ENCODE measurements at places on chromosomes 16 and 17. TPM values are rescaled to one million over a fixed set of nuclear protein-coding genes. Genes with fewer than 3 reads are reported as not detected.

The CYB5B gene
- total RNA-seq, result 108 TPM

DNA sequence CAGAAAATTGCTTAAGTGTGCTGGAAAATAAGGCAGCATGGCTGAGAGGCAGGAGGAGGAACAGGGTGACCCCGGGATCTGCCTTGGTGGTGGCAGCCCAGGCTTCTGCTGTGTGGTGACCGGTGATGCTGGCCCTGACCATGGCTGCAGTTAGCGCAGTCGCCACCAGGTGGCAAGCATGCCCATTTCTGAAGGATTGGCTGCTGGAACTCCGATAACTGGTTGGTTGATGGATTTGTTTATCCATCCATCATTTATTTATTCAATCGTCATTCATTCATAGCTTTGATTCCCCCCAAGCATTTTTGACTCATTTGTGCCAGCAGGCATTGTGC is 29.1 kb upstream of the ITGA3 start:
- peaks cover 19% of the 10 kb centered on the region for H3K4me1 ChIP-seq

- H3K4me3 ChIP-seq, result peak within 1 kb of the TSS; percentile 7
- H3K36me3 ChIP-seq, result no peaks in the 10 kb centered on the region
Measured at GRCh38 chr17:48626245-48627117, at the start of gene HOXB9. HOXB9 (minus strand) TSS chr17:48626358; CDS start chr17:48626269, 89 bp downstream.

DNA sequence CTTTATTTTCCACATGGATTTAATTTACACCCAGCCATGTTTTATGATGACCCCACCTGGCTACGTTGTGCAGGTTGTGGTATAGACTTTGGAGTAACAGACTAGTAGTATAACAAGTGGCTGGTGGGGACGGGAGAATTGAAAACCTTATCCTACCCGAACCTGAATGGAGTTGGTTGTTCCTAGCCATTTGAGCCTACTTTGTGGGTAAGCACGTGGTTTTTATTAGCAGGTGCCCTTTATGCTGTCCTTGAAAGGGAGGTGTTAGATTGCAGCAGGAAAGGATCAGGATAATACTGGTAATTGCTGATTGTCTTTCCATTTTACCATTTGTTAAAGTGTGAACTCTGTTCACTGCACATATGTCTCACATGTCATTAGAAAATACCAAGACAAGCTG is 31.9 kb upstream of the PHAF1 start:
- H3K36me3 ChIP-seq, result peaks cover 7% of the 10 kb centered on the region
- no peaks in the 10 kb centered on the region for H3K4me1 ChIP-seq
- DNase-seq, result no peak
- no peak overlapping the region for H3K4me3 ChIP-seq

The KCNJ12 gene
- 1.8 TPM for total RNA-seq

The ABCC3 gene
- not detected for total RNA-seq

The SLFN12L gene
- total RNA-seq, result not detected

The ACE gene
- not detected for total RNA-seq

DNA sequence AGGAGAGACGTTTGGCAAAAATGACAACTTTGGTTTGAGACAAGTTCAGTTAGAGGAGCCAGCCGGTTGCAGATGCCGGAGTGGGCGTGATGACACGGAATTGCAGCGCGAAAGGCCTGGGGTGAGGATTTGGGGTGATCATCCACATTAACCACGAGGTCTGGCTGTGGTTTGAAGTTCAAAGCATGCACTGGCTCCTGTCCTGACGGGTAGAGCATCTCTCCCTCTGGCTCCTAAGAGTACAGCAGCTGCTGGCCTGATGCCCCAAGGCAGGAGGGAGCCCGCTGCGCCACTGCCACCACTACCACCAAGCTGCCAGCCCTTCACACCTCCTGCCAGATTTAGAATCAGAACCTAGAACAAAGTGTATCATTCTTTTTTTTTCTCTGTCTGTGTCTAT is 3.7 kb downstream of the RHBDL3 start:
- peaks cover 33% of the 10 kb centered on the region for H3K4me1 ChIP-seq
- peaks cover 49% of the 10 kb centered on the region for H3K27me3 ChIP-seq
- no peaks in the 10 kb centered on the region for H3K36me3 ChIP-seq
- H3K4me3 ChIP-seq, result no peak overlapping the region
- no peak for DNase-seq

The TP53TG3B gene
- total RNA-seq, result not detected

The CCDC92B gene
- total RNA-seq, result 0.17 TPM

The ARL5C gene
- not detected for total RNA-seq

DNA sequence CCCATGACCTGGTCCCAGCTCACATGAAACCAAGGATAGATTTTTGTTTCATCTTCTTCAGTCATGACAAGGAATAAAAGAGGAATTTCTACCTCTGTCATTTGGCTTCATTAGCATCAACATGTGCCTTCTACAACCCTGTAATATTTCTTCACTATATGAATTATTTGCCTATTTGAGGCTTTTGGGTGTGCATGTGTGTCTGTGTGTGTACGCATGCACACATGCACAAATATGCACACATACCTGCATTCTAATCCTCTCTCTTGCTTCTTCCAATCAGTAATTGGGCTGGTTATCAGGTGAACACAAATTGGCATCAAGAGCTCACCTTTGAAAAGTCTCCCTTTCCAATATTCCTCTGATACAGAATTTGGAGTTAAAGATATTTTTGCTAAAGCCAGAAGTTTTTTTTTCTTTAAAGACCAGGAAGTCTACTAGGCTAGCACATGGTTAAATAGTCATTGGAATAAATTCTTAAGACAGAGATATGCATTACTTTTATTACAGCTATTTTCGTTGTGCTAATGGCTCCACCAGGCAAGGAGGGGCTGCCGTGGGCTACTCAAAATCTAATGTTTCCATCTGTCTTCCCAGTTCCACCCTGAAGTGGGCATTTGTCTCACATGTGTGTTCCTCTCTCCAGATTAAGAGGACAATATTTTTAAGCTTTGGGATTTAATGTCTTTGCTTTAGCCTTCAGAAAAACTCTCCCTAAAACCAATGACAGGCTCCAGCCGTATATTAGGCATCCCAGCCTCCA is 547.2 kb upstream of the CDH5 start:
- H3K36me3 ChIP-seq, result no peaks in the 10 kb centered on the region
- H3K27me3 ChIP-seq, result no peaks in the 10 kb centered on the region
- no peak for DNase-seq
- H3K27ac ChIP-seq, result no peak overlapping the region
- H3K4me3 ChIP-seq, result no peak overlapping the region

DNA sequence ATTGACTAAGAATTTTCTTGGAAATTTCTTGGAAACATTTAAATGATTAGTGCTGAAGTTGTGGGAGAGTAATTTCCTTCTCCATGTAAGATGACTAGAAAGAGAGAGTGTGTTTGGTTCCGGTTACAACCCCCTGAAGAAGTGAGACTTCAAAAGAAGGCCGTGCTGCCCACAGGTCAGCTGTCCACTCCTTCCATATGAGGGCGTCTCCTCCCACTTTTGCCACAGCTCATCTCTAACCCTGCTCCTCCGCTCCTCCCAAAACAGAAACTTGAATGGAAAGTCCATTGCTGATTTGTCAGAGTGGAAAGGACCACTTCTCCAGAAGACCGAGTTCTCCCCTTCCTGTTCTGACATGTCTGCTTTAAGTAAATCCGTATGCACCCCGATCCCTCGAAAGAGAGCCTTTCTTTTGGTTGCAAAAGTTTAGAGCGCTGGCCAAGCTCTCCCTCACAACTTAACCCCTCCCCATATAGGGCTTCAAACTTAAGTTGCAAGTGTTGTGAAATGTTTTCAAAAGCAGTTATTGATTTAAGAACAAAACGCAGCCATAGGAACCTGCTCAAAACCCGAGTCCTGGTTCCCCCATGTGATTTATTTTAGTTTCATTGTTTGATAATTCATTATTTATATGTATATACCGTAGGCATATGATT is 129.5 kb downstream of the SOCS1 start:
- no peak overlapping the region for H3K4me3 ChIP-seq
- no peak for DNase-seq
- no peaks in the 10 kb centered on the region for H3K4me1 ChIP-seq
- no peak overlapping the region for H3K27ac ChIP-seq
- no peaks in the 10 kb centered on the region for H3K27me3 ChIP-seq
- no peaks in the 10 kb centered on the region for H3K36me3 ChIP-seq

- H3K27ac ChIP-seq, result no peak overlapping the region
- DNase-seq, result no peak
- H3K27me3 ChIP-seq, result no peaks in the 10 kb centered on the region
- H3K4me3 ChIP-seq, result no peak overlapping the region
- H3K36me3 ChIP-seq, result no peaks in the 10 kb centered on the region
- H3K4me1 ChIP-seq, result no peaks in the 10 kb centered on the region
Measured at GRCh38 chr17:5557485-5557884, 26.8 kb downstream of the NLRP1 start.

- no peak for DNase-seq
- no peak overlapping the region for H3K27ac ChIP-seq
- no peaks in the 10 kb centered on the region for H3K36me3 ChIP-seq
- no peaks in the 10 kb centered on the region for H3K4me1 ChIP-seq
Measured at GRCh38 chr16:56257239-56257638, 66.0 kb downstream of the GNAO1 start.

DNA sequence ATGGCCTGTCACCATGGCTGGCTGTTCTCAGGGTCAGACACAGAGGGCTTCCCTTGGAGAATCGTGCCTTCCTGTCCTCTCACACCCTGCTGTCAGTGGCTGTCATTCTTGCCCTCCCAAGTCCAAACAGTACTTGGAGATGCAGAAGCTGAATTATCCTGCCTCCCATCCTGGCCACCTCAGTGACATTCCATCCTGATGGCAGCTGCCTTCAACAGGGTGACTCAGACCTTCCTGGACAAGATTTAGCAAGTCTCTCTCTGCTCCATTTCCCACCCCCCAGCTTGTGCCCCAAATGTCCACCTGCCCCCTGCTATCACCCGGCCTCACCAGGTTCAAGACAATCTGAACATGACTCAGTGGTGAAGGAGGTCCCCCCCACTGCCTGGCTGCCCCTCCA is 4.8 kb upstream of the KRT36 start:
- DNase-seq, result no peak
- no peaks in the 10 kb centered on the region for H3K27me3 ChIP-seq
- H3K4me3 ChIP-seq, result no peak overlapping the region
- H3K4me1 ChIP-seq, result no peaks in the 10 kb centered on the region
- no peaks in the 10 kb centered on the region for H3K36me3 ChIP-seq

DNA sequence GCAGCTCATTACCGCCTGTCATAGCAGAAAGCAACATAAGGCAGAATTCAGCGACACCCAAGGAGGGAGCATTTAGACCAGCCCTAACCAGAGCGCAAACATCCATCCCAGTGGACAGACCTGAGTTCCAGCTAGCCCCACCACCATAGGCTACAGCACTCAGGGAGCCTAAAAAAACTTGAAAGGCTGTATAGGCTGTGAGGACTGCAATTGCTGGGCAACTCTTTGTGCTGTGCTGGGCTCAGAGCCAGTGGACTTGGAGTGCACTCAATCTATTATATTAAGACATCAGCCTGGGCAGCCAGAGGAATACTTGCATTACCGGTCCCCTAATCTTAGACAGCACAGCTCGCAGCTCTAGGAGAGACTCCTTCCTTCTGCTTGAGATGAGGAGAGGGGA is 207.3 kb downstream of the KIF2B start:
- H3K4me3 ChIP-seq, result no peak overlapping the region
- H3K4me1 ChIP-seq, result peaks cover 3% of the 10 kb centered on the region
- no peaks in the 10 kb centered on the region for H3K36me3 ChIP-seq
- no peaks in the 10 kb centered on the region for H3K27me3 ChIP-seq

The KIF18B gene
- total RNA-seq, result 15.1 TPM

The SLC5A2 gene
- not detected for total RNA-seq

- peak; percentile 67 for DNase-seq
- H3K27me3 ChIP-seq, result no peaks in the 10 kb centered on the region
- peaks cover 7% of the 10 kb centered on the region for H3K36me3 ChIP-seq
- H3K4me3 ChIP-seq, result peak overlapping the region; percentile 98
- peaks cover 15% of the 10 kb centered on the region for H3K4me1 ChIP-seq
Measured at GRCh38 chr16:69131167-69131838, 1.1 kb downstream of the CHTF8 start.

DNA sequence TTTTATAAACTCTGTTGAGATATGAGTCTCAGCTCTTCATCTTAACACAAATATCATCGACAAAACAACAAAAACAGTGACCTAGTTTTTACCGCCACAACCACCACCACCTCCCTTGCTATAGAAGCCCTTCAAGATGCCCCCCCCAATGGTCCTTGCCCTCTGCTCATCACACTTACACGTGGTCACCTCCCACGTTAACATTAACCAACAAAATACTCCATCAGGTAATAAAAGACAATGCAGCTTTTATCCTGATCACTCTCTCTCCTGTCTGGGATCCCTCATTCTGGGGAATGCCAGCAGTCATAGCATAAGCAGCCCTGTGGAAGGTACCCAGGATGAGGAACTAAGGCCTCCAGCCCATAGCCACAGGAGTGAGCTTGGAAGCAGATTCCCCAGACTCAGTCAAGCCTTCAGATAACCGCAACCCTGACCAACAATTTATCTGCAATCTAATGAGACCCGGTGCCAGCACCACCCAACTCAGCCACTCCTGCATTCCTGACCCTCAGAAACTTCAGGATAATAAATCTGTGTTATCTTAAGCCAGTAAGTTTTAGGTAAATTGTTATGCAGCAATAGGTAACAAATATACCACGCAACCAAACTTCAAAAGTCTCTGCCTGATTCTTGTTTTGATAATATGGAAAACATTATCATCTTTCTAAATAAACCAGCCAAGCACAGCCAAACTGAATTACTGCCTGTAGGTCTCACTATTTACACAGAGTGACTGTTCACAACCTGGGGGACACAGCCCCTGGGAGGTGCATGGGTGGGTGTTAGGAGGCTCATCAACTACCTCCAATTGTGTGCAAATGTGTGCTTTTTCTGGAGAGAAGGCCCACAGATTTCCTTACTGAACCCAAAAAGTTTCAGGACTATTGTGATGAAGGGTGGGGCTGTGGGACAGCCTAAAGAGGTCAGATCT is 6.1 kb downstream of the PECAM1 start:
- H3K36me3 ChIP-seq, result no peaks in the 10 kb centered on the region
- no peak overlapping the region for H3K4me3 ChIP-seq
- DNase-seq, result no peak
- H3K27me3 ChIP-seq, result no peaks in the 10 kb centered on the region

GRCh38 chr17:72191356-72191755 is 70.5 kb downstream of the SOX9 start:
- H3K4me1 ChIP-seq, result peaks cover 13% of the 10 kb centered on the region
- H3K27ac ChIP-seq, result no peak overlapping the region
- H3K36me3 ChIP-seq, result no peaks in the 10 kb centered on the region
- no peak overlapping the region for H3K4me3 ChIP-seq
- DNase-seq, result no peak
- H3K27me3 ChIP-seq, result no peaks in the 10 kb centered on the region

All from neural progenitor cell (in vitro differentiated cells).